ENCODE measurements at places on chromosomes 7 and 10.

GRCh38 chr7:127910670-127911069 lies 120.6 kb downstream of the LRRC4 start:
- no peak for DNase-seq

GRCh38 chr10:31660300-31660699 lies 268.3 kb downstream of the ARHGAP12 start:
- no peak for DNase-seq

DNA sequence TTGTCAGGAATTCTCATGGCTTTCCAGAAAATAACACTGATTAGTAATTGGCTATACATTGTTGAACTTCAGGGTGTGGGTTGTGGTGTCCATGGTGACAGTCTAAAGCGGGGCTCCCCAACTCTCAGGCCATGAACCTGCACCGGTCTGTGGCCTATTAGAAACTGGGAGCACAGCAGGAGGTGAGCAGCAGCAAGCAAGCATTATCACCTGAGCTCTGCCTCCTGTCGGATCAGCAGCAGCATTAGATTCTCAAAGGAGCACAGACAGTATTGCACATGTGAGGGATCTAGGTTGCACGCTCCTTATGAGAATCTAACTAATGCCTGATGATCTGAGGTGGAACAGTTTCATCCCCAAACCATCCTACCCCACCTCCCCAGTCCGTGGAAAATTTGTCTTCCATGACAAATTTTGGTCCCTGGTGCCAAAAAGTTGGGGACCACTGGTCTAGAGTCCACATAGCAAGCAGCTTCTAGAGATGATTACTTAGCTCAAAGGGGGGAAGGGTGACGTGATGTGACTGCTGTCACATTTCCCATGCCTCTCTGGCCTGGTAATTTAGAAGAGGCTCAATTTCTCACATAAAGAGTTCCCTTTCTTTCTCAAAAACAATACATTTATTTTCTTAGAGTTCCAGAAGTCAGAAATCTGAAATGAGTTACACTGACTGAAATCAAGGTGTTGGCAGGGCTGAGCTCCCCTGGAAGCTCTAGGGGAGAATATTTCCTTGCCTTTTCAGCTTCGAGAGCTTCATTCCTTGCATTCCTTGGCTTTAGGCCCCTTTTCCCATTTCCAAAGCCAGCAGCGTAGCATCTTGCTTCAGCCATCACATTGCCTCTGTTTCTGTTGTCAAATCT lies 17.6 kb upstream of the FAM221A start:
- peak; percentile 15 for DNase-seq

GRCh38 chr7:4957847-4958476 lies 1.0 kb downstream of the MMD2 start:
- DNase-seq, result no peak

- DNase-seq, result peak; percentile 24
These were observed 3.4 kb upstream of the LFNG start for GRCh38 chr7:2516194-2516555.

- no peak for DNase-seq
These were observed 107.5 kb downstream of the POU6F2 start for GRCh38 chr7:39085189-39085588.

DNA sequence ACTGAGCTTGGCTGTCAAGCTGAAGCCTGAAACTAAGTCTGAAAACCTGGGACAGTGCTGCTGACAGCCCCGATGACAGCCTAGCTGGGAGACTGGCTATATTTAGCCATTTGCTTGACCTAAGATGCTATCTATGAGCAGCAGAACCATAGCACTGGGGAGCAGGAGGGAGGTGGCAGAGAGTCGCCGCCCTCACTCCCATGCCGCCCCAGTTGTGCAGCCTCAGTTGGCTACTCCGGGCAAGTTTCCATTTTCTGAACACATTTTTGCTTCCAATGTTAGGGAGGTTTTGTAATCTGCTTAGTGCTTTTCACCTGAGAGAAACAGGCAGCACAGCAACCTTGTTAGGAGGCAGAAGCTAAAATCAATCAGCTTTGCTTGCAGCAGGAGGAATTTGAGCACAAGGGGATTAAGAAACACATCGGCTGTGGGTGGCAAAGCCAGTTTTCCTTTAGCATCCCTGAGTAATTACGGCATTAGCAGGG lies 20.4 kb upstream of the C10orf71 start:
- DNase-seq, result no peak

GRCh38 chr7:150421831-150422230 lies 28.6 kb upstream of the GIMAP8 start:
- no peak for DNase-seq

- peak; percentile 46 for DNase-seq
These were observed 745 bp downstream of the YWHAG start for GRCh38 chr7:76358011-76358480.

DNA sequence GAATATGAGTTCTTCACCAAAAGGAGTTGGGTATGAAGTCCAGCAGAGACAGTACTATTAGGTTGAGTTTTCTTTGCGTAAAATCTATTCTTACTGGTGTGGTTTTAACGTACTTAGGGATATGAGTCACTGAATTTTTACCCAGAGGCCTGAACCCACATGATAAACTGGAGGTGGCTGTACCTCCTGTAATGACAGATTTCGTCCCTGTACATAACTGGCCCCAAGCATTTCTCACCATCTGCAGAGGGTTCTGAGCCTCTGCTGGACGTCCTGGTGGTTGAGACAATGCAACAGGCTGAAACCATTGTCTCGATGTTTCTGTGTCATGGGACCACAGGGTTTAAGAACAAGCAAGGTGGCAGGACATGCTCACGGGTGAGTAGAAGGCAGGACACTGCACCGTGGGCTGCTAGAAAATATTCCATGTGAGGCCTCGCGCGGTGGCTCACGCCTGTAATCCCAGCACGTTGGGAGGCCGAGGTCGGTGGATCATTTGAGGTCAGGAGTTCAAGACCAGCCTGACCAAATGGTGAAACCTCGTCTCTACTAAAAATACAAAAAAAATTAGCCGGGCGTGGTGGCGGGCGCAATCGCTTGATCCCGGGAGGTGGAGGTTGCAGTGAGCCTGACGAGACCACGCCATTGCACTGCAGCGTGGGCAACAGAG lies 233.9 kb downstream of the DNAJB6 start:
- peak; percentile 66 for DNase-seq

GRCh38 chr10:94963901-94964300 lies 25.4 kb downstream of the CYP2C9 start:
- DNase-seq, result peak; percentile 8

DNA sequence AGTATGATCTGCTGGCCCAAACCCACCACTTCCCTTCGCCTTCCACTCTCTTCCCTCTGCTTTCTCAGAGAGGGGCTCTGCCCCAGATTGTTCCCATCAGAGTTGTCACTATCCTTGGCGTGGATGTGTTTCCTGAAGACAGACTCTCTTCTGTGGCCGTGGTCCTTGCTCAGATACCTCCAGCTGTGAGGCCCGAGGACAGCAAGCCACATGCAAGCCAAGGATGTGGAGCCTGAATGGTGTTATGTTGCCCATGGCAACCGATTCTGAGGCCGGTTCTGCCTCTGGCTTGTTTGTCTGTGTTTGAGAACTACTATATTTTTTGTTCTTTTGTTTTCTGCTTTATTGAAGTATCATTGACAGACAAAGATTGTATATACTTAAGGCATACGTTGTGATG lies 247.4 kb upstream of the PODXL start:
- no peak for DNase-seq

GRCh38 chr7:38829488-38830165 lies 79.4 kb downstream of the VPS41 start:
- DNase-seq, result no peak

DNA sequence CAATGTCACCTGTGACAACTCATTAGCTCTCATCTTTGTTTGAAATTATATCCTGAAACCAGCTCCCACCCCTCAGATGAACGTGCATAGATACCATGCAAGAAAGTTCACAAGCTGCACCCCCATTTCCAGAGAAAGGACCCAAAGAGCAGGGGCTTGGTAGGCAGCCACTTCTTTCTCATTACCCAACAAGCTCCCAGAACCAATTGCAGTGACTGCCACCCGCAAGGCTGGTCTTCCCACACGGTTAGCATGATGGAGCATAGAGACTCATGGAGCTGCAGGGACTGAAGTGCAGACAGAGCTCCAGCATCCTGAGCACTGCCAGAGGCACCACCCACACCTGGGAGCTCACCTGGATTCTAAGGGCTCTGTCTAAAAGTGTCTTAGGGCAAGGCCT lies 28.5 kb downstream of the FRMPD2 start:
- DNase-seq, result no peak

DNA sequence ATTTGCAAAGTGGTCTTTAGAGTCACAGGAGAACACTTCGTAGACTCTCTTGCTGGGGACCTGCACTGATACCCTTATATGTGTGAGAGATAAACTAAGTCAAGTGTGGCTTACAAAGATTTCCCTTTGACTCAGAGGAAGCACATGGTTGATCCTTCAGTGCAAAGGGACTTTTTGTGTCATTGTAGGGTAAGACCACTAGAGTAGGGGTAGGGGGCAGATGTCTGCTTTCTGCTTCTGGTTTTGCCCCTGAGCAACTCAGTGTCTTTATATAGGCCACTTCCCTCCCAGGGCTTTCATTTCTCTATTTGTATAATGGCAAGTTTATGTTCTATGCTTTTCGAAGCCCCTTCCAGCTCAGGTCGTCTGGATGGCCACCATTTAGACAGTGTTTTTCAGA lies 281.7 kb downstream of the SORCS3 start:
- DNase-seq, result no peak

DNA sequence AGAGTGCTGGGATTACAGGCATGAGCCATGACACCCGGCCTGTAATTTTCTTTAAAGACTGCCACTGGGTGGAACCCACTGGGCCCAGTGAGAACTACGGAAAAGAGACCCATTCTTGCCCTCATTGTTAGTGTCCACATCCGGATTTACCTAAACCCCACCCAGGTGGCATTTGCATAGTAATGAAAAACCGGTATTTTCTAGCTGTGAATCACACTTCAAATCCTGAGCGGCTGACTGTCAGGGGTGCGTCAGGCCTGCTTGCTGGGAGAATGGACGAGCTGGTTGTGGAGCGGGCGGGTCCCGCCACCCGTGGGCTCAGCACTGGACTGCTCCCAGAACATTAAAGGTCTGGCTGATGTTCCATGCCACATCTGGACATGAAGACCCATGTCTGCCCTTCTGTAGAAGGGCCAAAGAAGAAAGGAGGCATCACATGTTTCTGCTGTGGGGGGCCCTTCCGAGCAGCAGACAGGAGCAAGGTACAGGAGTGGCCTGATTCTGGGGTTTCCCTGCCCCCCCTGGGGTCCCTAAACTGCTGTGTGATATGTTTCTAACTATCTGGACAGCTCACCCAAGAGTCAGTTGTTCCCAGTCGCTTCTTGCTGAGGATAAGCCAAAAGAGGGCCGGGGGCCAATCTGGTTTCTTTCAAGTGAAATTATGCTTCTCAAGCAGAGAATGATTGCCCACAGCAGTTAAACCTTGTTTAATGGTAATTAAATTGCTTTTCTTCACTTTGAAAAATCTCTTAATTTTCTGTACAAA lies 46.4 kb downstream of the KIAA1217 start:
- no peak for DNase-seq

- DNase-seq, result no peak
These were observed 480 bp downstream of the MNX1 start for GRCh38 chr7:157009778-157010587.

- no peak for DNase-seq
These were observed 17.3 kb downstream of the SYPL1 start for GRCh38 chr7:106094780-106095179.

- DNase-seq, result no peak
These were observed 20.8 kb downstream of the ZDHHC16 start for GRCh38 chr10:97466755-97467154.

DNA sequence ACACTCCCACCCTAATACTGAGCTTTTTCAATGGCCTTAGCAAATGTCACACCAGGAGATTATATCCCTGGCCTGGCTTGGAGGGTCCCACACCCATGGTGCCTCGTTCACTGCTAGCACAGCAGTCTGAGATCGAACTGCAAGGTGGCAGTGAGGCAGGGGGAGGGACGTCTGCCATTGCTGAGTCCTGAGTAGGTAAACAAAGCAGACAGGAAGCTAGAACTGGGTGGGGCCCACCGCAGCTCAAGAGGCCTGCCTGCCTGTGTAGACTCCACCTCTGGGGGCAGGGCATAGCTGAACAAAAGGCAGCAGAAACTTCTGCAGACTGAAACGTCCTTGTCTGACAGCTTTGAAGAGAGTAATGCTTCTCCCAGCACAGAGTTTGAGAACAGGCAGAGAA lies 338.9 kb upstream of the MBL2 start:
- DNase-seq, result no peak

Measured in astrocyte of the spinal cord (primary cell).